ENCODE measurements at places on chromosomes 2 and 18.
A peak's percentile ranks its signal among the peaks of the same experiment; 100 is the strongest.

- no peaks in the 10 kb centered on the region for H3K36me3 ChIP-seq
- H3K27ac ChIP-seq: no peak overlapping the region
- H3K4me3 ChIP-seq: no peak overlapping the region
- H3K27me3 ChIP-seq: no peaks in the 10 kb centered on the region
- peaks cover 23% of the 10 kb centered on the region for H3K4me1 ChIP-seq
These were observed 129.6 kb downstream of the CERS6 start for GRCh38 chr2:168585700-168586099.

- H3K36me3 ChIP-seq: no peaks in the 10 kb centered on the region
- H3K4me3 ChIP-seq: peak overlapping the region; percentile 85
- H3K27ac ChIP-seq: no peak overlapping the region
- peaks cover 49% of the 10 kb centered on the region for H3K27me3 ChIP-seq
These were observed 32.2 kb downstream of the QPCT start for GRCh38 chr2:37376421-37377186.

GRCh38 chr2:217725409-217725808, 277.4 kb downstream of the TNS1 start:
- no peak for DNase-seq
- H3K4me3 ChIP-seq: no peak overlapping the region
- H3K4me1 ChIP-seq: no peaks in the 10 kb centered on the region
- H3K36me3 ChIP-seq: peaks cover 3% of the 10 kb centered on the region

- no peak for DNase-seq
- no peak overlapping the region for H3K4me3 ChIP-seq
- H3K36me3 ChIP-seq: no peaks in the 10 kb centered on the region
- H3K4me1 ChIP-seq: peaks cover 8% of the 10 kb centered on the region
These were observed 145.0 kb downstream of the ZBTB7C start for GRCh38 chr18:48263914-48264902.

Measured in T-helper 17 cell (primary cell).